ENCODE measurements at places on chromosomes 13 and 19.
A peak's percentile ranks its signal among the peaks of the same experiment; 100 is the strongest.

- DNase-seq, result peak; percentile 46
Observed at GRCh38 chr19:13621413-13621812, 115.1 kb upstream of the CACNA1A start.

DNA sequence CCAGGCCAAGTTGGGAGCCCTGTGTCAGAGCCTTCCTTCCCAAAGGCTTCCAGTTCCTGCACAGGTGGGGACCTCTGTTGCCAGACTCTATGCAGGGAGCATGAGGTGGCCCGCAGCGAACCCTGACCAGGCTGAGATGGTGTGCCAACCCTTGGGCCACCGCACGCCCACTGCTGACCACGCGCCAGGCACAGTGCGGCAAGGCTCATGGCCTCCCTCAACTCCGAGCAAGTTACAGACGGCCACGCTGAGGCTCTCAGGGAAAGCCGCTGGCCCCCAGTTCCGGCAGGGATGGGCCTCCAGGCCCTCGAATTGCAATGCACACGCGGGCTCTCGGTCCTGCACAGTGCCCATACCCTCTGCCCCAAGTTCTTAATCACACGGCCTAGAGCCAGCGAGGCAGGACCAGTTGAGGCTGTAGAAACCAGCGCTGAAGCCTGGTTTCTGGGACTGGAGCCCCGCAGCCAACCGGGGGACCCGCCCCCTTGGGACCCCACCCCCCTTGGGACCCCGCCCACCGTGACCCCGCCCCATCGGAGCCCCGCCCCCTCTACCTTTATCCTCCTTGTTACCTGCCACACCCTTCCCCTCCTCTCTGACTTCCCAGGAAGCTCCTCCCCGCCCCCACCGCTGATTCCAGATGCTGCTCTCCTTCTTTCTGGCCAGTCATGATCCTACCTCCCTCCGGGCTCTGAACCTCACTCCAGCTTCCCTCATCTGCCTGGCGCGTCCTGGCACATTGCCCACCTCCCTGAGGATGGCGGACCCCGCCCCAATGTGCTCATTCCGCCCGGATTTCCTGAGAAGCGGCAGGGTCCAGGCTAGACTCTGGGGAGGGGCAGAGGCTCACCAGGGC, 6.0 kb downstream of the PEX11G start:
- no peak for DNase-seq

DNA sequence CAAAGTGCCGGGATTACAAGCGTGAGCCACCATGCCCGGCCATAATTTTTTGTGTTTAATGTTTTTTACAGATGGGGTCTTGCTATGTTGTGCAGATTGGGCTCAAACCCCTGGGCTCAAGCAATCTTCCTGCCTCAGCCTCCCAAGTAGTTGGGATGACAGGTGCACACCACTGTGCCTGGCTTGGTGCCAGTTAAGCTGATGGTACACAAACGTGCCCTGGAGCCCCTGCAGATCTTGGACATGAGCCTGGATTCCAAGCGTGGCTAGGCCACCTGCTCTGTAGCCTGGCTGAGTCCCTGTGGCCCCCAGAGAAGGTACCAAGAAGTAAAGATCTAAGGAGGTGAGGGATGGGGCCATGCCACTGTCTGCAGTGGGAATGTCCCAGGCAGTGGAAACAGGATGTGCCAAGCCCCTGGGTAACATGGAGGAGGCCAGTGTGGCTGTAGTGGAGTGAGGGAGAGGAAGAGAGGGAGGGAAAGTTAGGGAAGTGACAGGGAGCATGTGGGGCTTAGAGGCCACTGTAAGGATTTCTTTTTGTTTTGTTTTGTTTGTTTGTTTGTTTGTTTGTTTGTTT, 7.0 kb downstream of the PRODH2 start:
- DNase-seq, result no peak

GRCh38 chr13:80716610-80717081, 375.7 kb upstream of the SPRY2 start:
- no peak for DNase-seq

DNA sequence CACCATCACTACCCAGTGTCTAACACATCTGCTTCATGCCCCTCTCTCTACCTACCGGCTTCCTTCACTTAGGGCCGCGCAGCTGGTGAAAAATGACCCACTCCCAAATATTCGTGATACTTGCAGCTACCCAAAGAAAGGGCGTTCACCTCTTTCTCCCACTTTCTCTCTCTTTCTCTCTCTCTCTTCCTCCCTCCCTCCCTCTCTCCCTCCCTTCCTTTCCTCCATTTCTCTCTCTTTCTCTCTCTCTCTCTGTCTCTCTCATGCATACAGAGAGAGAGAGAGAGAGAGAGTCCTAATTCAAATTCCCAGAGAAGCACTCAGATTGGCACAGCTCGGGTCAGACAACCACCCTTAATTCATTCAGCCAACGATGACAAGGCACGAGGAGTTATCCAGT, 27.7 kb upstream of the POP4 start:
- DNase-seq, result no peak

- no peak for DNase-seq
Observed at GRCh38 chr13:65937251-65937650, 1292.9 kb downstream of the PCDH9 start.

- DNase-seq, result no peak
Observed at GRCh38 chr13:81988567-81988966, 1647.6 kb upstream of the SPRY2 start.

DNA sequence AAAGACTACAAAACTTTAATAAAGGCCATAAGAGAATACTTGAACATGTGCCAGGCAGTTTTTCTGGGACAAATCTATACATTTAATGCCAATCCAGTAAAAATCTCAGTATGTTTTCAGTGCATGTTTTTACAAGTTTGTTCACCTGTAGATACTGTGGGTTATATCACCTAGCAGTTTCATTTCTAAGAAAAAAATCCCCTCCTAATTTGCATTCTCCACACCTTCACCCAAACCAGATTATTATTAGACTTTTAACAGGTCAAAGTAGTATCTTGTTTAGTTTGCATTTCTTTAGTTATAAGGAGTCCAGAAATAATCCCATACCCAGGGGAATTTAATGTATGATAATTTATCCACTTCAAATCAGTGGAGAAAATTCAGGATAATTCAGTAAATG, 17.0 kb upstream of the LPAR6 start:
- DNase-seq, result no peak

DNA sequence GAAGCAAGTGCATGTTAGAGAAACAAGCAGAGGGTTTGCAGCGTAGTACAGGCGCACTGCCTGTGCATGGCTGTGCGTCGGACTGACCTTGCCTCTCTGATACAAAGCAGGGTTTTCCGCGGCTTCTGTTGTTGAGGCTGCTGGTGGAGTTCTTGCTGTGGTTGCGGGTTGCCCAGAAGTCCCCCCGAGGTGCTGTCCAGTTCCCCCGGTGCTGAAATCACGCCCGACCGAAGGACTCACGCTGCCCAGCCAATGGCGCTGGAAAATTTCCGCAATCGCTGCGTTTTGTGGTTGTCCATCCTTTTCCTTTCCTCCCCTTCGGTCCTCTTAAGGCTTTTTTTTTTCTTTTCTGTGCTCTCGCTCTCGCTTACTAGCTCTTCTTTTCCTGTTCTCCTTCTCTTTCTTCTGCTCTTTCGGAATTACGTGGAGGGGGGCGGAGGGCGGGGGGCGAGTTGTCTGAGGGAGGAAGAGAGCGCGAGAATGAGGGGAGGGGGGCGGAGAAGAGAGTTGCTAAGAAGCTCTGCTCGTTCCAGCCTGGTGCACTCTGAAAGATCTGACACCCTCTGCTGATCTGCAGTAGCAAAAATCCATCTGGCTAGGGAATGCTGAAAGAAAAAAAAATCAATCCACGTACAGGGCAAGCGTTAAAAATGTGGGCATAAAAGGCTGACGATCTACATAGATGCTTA, at the start of gene SLITRK1:
TSS of gene SLITRK1 (minus strand) at position 558 of the 689 bp plus-strand sequence. CDS start 967 bp downstream, outside the sequence.
- no peak for DNase-seq
